Stimulated activated CD8-positive, alpha-beta memory T cell treated with anti-CD3 and anti-CD28 coated beads, Interleukin-15, amount 100 ng/mL, for 1 hour (primary cell): ENCODE measurements at places on chromosomes 6 and 20.

DNA sequence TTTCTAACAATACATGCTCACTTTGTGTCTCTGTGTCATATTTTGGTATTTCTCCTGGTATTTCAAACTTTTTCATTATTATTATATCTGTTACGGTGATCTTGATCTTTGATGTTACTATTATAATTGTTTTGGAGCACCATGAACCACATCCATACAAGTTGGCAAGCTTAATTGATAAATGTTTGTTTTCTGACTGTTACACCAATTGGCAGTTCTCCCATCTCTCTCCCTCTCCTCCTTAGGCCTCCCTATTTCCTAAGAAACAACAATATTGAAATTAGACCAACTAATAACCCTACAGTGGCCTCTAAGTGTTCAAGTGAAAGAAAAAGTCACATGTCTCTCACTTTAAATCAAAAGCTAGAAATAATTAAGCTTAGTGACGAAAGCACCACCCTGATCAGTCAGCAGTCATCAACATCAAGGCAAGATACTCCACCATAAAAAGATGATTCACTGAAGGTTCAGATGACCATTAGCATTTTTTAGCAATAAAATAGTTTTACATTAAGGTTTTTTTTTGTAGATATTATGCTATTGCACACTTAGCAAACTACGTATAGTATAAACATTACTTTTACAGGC, 61.5 kb downstream of the IBTK start:
- DNase-seq, result no peak

DNA sequence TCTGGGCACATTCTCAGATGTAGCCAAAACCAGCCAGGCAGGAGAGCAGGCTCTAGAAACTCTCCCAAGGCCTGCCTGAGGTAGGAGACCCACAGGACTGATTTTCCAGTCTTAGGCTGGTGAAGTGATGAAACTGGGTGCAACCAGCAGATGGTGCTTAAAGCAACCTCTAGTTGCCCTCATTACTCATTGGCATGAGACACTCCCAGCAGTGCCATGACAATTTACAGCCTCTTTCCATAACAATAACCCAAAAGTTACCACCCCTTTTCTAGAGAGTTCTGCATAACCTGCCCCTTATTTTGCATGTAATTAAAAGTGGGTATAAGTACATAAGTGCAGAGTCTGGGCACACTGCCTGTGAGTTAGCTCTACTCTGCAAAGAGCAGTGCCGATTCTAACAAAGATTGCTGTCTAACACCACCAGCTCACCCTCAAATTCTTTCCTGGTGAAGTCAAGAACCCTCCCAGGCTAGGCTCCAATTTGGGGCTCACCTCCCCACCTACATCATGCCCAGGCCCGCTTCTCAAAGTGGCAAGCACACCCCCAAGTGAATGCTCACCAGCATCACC, 14.4 kb upstream of the GPR6 start:
- DNase-seq, result no peak

- DNase-seq, result no peak
Measured at GRCh38 chr6:114228675-114229074, 114.1 kb downstream of the HS3ST5 start.

GRCh38 chr6:12911427-12911826, 194.9 kb downstream of the PHACTR1 start:
- no peak for DNase-seq

DNA sequence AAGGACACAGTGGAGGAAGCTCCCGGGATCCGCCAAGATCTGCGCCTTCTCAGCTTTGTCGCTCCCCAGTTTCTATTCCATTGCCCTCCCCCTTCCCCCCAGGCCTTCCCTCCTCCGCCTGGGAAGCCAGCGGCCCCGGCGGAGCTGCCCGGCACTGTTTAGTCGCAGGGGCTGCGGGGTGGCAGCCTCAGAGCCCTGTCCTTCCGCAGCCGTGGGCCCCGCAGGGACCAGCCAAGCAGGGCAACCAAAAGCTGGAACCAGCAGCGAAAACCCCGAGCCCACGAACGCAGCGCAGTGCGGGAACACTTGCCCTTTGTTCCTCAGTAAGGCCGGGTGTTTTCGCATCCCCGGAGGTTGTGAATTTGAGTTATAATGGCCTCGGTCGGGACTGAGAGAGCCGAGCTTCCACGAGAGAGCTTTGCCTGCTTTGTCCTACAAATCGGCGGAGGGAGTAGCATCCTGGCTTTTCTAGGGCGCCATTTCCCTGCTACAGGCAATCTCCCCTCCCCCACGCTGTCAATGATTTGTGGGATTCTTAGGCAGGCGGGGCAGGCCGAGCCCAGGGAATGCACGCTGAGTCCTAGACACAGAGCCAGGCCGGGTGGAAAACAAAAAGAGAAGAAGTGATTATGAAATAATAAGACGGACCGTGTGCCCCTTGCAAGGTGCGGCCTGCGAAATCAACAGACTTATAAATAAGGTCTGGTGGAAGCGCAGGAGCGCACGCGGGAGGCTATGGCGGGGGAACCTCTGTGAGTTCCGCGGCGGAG, 4.0 kb upstream of the TUBB2B start:
- no peak for DNase-seq
